Activated CD4-positive, alpha-beta memory T cell treated with anti-CD3 and anti-CD28 coated beads for 36 hours (primary cell): ENCODE measurements at places on chromosomes 4 and X.

DNA sequence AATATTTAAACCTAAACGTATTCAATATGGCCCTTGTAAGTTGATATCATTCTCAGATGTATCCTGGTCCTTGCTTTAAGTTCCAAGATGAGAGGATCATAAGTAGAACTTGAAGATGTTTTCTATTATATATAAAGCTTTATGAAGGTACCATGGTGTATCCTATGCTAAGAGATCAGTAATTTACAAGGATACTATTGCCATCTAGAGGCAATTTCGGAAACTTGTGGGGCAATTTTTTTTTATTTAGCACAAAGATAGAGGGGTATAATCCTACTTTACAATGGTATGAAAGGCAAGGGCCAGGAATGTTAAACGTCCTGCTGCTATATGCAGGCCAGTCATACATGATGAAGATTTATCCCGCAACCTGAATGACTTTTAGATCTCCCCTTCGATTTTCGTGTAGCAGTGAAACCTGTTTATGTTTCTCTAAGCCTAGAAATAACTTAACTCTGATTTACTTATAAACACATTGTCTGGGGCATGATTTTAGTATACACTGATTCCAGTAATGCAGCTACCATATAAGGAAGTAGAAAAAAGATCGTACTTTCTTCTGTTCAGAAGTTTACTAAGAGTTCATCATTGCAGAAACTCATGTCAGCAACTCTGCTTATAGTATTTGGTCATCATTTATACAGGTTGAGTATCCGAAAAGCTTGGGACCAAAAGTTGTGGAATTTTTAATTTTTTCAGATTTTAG lies 2.6 kb downstream of the SLC25A31 start:
- no peak overlapping the region for H3K27ac ChIP-seq
- H3K27me3 ChIP-seq, result no peaks in the 10 kb centered on the region
- no peaks in the 10 kb centered on the region for H3K4me1 ChIP-seq
- no peak for DNase-seq
- H3K36me3 ChIP-seq, result no peaks in the 10 kb centered on the region

- no peaks in the 10 kb centered on the region for H3K36me3 ChIP-seq
- H3K4me3 ChIP-seq, result no peak overlapping the region
- no peaks in the 10 kb centered on the region for H3K4me1 ChIP-seq
- no peak for DNase-seq
Observed at GRCh38 chrX:150842198-150842685, 56.2 kb downstream of the CD99L2 start.

DNA sequence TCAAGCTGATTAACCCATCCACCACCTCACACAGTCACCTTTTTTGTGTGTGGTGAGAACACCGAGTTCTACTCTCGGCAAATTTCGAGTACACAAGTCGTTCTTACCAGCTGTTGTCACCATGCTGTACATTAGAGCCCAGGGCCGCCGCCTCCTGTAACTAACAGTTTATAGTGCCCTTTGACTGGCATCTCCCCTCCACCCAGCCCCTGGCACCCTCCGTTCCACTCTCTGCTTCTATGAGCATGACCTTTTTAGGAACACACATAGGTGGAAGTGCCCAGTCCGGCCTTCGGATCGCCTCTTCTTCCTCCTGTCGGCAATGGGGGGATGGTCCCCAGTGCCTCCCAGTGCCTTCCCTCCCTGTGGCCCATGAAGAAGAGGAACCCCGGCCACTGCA lies 141.4 kb downstream of the STK32B start:
- no peak for DNase-seq
- no peaks in the 10 kb centered on the region for H3K36me3 ChIP-seq
- H3K27me3 ChIP-seq, result no peaks in the 10 kb centered on the region

DNA sequence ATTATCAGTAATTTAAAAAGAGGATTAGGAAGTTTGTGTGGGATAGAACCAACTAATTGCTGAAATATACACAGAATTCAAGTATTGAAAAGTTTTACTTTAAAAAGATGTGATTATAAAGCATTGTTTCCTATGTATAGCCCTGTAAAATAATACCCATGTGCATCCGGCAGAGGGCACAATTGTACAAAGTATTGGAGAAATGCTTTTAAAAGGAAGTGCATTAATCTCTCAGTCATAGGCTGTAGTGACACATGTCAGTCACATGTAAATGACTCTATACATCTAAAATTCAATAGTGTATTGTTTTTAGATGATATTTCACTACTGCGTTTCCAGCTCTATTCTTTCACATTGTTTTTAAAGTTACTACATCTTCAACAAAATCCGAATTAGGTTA lies 9.7 kb upstream of the GEMIN8 start:
- H3K36me3 ChIP-seq, result no peaks in the 10 kb centered on the region
- no peak overlapping the region for H3K4me3 ChIP-seq
- DNase-seq, result peak; percentile 58
- H3K4me1 ChIP-seq, result no peaks in the 10 kb centered on the region

GRCh38 chr4:7705062-7705461 lies 234.6 kb downstream of the AFAP1 start:
- no peak overlapping the region for H3K4me3 ChIP-seq
- no peak for DNase-seq
- no peaks in the 10 kb centered on the region for H3K36me3 ChIP-seq
- H3K27me3 ChIP-seq, result no peaks in the 10 kb centered on the region

DNA sequence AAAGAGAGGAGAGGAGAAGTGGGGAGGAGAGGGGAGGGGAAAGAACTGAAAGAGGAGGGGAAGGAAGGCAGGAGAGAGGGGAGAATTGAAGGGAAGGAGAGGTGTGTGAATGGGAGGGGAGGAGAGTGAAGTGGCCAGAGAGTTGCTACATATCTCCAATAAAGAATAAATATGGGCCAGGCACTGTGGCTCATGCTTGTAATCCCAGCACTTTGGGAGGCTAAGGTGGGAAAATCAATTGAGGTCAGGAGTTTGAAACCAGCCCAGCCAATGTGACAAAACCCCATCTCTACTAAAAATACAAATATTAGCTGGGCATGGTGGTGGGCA lies 482.4 kb downstream of the NAF1 start:
- no peak overlapping the region for H3K27ac ChIP-seq
- DNase-seq, result no peak
- H3K4me3 ChIP-seq, result no peak overlapping the region
- no peaks in the 10 kb centered on the region for H3K27me3 ChIP-seq
- H3K36me3 ChIP-seq, result no peaks in the 10 kb centered on the region

DNA sequence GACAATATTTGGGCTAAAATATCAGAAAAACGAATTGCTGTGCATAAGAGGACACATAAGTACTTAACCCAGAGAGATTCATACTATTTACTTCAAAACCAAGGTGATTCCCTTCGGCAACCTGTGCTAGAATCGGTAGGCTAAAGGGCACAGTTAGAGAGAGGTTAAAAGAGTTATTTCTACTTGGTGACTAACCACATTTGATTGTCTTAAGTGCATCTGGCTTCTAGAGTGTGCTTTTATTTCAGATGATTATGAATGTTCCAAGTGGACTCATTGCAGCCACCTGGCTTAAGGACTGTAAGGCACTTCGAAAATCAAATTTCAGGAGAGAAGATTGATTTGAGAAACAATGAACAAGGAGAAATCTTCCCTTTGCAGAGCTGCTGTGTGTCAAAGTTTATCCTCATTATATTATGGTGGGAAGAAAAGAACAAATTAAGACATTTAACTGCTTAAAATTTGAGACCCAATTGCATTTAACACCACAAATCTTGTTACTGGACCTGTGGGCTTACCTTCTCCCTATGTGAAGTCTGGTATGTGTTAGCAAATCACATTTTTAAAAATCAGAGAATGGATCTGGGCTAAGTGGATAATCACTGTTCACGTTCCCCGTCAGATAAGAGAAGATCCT lies 34.0 kb downstream of the PHOX2B start:
- no peak for DNase-seq
- H3K4me1 ChIP-seq, result no peaks in the 10 kb centered on the region
- no peak overlapping the region for H3K4me3 ChIP-seq
- H3K36me3 ChIP-seq, result no peaks in the 10 kb centered on the region

DNA sequence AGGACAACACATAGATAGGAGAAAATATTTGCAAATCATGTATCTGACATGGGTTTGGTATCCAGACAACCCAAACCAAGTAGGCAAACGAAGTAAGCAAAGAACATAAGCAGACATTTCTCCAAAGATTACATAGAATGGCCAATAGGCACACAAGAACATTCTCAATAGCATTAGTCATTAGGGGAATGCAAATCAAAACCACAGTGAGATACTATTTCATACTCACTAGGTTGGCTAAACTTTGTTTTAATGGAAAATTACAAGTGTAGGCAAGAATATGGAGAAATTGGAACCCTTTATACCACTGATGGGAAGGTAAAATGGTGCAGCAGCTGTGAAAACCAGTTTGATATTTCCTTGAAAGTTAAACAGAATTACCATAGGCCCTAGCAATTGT lies 74.7 kb downstream of the CHRNA9 start:
- no peaks in the 10 kb centered on the region for H3K4me1 ChIP-seq
- no peak overlapping the region for H3K4me3 ChIP-seq
- peaks cover 4% of the 10 kb centered on the region for H3K27me3 ChIP-seq
- H3K36me3 ChIP-seq, result peaks cover 9% of the 10 kb centered on the region
- H3K27ac ChIP-seq, result no peak overlapping the region

DNA sequence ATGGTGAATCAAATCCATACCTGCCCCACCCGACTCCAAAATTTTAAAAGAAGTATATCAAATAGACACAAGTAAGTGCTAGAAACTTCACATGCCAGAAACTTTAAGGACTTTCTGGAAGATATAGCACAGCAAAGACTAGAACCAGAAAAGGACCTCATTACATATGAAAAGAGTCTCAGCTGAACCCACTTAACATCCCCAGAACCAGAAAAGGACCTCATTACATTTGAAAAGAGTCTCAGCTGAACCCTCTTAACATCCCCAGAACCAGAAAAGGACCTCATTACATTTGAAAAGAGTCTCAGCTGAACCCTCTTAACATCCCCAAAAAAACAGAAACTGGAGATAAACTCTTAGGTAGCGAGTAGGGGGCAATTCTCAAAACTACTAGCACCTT lies 32.3 kb downstream of the STPG2 start:
- no peaks in the 10 kb centered on the region for H3K27me3 ChIP-seq
- no peak overlapping the region for H3K4me3 ChIP-seq
- no peak overlapping the region for H3K27ac ChIP-seq
- no peaks in the 10 kb centered on the region for H3K4me1 ChIP-seq
- no peak for DNase-seq

- H3K36me3 ChIP-seq, result no peaks in the 10 kb centered on the region
- H3K4me1 ChIP-seq, result peaks cover 1% of the 10 kb centered on the region
- no peak for DNase-seq
- H3K27me3 ChIP-seq, result peaks cover 9% of the 10 kb centered on the region
Observed at GRCh38 chr4:138867404-138867803, 148.2 kb upstream of the NOCT start.

GRCh38 chr4:57119054-57119651 lies 9.0 kb upstream of the IGFBP7 start:
- H3K27ac ChIP-seq, result no peak overlapping the region
- H3K27me3 ChIP-seq, result peaks cover 21% of the 10 kb centered on the region

- peaks cover 3% of the 10 kb centered on the region for H3K27me3 ChIP-seq
- H3K36me3 ChIP-seq, result no peaks in the 10 kb centered on the region
- H3K4me3 ChIP-seq, result no peak overlapping the region
- no peak for DNase-seq
- H3K4me1 ChIP-seq, result peaks cover 2% of the 10 kb centered on the region
Observed at GRCh38 chrX:13845721-13846378, 29.0 kb upstream of the GPM6B start.

DNA sequence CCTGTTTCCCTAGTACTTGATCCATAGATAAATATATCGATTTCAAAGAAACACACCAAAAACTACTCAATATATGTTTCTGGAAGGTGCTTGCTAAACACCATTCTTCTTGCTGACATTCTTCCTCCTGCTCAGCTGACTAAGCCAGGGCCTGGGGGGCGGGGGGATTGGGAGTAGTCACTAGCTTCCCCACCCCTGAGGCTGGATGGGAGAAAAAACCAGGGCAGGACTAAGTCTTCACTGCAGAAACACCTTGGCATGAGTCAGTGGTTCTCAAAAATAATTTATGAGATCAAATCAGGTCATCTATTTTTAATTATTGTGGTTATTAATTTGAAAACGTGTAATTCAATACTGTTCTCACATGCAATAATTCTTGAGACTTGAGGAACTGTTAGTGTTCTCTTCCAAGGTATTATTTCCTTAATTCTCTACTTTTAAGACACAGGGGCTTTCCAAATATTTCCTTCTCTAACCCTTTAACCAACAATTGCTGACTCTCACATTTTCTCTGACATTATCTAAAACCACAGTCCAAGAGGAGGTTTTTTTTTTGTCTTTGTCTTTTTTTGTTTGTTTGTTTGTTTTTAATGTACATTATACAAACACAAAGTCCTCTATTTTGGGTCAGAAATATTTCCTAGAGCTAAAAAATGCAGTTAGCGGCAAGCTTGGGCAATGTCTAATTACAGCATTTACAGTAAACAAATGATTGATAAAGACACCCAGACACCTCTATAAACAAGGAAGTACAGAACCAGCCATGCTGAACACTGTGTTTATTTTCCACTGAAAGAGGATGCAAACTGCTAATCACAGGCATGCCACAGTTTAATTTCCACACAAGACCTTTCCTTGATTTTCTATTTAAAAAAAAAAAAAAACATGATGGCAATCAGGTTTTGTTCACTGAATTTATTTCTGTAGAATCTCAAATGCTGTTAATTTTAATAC lies 120.3 kb upstream of the USP9X start:
- no peaks in the 10 kb centered on the region for H3K4me1 ChIP-seq
- H3K27ac ChIP-seq, result no peak overlapping the region
- no peaks in the 10 kb centered on the region for H3K36me3 ChIP-seq
- no peak for DNase-seq
- no peak overlapping the region for H3K4me3 ChIP-seq

DNA sequence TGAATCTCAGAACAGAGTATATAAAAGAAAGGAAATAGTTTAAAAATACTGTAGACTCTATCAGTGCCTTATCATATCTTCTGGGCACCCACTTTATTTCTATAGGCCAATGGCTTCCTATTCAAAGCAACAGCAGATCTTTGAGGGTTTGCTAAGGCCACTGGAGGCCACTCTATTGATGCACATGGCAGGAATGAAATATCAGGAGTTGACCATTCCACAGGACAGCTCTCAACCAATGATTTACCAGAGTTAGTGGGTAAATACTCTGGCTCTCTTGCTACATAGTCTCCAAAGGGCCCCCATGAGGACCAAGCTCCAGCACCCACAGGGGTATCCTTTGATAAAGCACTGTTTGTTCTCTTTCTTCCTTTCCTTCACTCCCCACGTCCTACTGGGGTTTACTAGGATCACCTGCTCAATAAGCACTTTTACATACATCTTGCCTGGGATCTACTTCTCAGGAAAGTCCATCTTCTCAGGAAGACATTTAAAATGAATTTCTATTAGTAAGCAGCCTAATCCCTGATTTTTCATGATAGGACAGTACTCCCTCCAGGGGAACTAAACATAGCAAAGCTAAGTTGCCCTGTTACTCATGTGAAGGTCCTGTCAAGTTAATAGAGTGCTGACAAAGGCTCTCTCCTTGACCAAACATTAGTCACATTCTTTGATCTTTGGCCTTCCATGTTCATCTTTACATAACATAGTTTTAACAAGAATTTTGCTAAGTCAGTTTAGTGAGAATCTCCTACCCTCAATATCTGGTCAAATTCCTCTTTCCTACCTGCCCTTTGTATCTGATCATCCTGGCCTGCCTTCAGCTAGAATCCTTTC lies 459.7 kb downstream of the GRXCR1 start:
- no peaks in the 10 kb centered on the region for H3K4me1 ChIP-seq
- DNase-seq, result no peak

GRCh38 chrX:17689971-17690409 lies 47.3 kb upstream of the SCML1 start:
- H3K4me3 ChIP-seq, result no peak overlapping the region
- no peaks in the 10 kb centered on the region for H3K4me1 ChIP-seq
- peak; percentile 19 for DNase-seq
- peaks cover 1% of the 10 kb centered on the region for H3K36me3 ChIP-seq
- no peak overlapping the region for H3K27ac ChIP-seq
